ENCODE measurements at places on chromosomes 4 and X.
A peak's percentile ranks its signal among the peaks of the same experiment; 100 is the strongest.

GRCh38 chr4:86961605-86962295, 26.9 kb downstream of the AFF1 start:
- peak; percentile 42 for DNase-seq

DNA sequence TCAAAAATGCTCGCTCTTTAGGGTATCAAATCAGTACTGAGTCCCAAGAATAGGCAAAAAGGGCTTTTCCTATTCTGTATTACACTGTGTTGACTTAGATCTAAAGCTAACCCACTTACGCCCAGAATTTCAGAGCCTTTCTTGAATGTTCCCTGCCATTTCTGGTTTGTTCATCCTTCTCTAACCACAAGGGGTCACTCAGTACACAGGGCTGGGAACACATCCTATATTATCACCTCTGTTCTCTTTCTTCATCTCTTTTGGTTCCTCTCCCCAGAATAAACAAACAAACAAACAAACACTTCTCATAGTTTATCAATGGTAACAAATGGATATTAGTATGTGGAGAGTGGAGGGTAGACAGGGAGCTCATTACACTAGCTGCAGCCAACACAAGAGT, 25.5 kb upstream of the MORC4 start:
- no peak for DNase-seq

GRCh38 chr4:72011906-72012305, 19.9 kb upstream of the NPFFR2 start:
- DNase-seq = no peak

GRCh38 chrX:22325096-22325495, 52.4 kb downstream of the CBLL2 start:
- DNase-seq = no peak

DNA sequence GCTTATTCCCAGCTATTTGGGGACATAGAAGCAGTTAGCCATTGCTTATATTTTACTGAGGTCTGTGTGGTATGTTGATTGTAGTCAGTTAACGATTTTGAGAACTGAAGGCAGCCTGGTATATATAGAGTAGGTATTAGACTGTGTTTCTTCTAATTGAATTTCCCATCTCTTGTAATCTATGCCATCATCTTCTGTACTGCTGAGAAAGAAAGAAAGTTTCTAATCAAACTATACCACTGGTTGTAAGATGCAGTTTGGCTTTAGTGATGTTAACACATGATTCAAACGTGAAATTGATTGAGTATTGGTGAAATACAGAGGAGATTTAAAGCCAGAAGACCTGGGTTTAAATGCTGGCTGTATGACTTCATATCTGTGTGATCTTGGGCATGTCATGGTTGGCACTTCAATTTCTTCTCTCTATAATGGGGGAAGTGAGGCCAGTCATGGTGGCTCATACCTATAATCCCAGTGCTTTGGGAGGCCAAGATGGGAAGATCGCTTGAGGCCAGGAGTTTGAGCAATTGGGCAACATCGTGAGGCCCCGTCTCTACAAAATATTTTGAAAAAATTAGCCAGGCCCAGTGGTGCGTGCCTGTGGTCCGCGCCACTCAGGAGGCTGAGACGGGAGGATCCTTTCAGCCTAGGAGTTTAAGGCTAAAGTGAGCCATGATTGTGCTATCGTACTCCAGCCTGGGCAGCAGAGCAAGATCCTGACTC, 11.6 kb downstream of the HTT start:
- no peak for DNase-seq

GRCh38 chr4:81531410-81531809, 59.7 kb upstream of the RASGEF1B start:
- no peak for DNase-seq

DNA sequence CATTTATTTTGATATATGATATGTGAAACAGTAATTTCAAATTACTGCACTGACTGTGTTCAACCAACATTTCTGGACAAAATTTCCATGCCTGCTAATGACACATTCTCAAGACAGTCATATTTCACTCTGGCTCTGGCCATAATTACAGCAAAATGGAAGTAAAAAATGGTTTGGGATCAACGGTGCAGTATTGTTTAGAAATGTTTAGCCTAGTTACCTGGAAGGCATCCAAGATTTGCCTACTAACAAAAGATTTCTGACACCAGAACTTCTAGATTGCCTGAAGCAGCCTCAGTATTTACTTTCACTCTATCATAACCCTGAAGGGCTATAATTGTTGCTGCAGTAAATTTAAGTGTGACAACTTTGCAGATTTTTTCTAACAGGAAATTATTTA, 416.3 kb downstream of the PCDH10 start:
- no peak for DNase-seq

DNA sequence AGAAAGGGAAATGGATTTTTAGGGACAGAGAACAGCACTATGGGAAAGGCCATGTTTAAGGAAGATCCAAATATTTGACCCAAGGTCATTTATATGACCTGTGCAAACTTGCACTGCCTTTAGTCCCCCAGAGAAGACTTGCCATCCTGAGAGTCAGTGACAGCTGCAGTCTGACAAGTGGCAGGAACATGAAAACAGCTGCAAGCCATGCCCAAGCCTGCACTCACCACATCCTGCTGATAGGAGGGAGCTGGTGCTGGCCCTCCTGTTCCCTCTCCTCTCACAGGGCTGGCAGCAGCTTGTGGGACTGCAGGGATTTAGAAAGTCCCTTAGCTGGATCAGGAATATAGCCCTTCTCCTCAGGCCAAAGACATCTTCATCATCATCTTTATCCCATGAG, 187.7 kb downstream of the RAP1GDS1 start:
- DNase-seq = peak; percentile 71

DNA sequence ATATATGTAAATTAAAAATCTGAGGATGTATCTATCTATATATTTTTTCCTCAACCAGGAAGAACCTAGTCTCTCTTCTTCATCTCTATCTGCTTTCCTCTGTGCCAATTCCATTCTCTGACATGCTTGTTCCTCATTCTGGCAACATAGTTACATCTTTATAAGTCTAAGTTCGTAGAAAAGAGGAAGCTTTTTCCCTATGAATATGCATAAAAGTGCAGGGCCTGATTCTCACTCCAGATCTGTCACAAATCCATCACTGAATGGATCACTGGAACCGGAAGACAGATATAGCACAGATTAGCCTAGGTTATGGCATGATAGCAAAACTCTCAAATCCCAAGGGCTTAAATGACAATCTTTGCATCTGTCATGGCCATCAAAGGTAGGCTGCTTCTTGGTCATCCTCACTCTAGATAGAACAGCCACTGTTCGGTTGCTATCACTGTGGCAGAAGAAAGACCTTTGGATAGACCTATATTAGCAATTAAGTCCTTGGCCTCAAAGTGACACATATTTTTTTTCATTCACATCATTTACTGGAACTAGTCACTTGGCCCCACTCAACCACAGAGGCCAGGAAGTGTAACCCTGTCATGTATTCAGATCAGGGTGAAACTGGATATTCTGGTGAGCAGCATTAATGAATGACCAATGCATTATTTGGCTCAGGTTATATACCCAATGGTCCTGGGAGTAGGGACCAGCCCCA, 22.2 kb downstream of the DTHD1 start:
- no peak for DNase-seq

- peak; percentile 33 for DNase-seq
These were observed 52.5 kb downstream of the LINC00632 start for GRCh38 chrX:140762061-140762460.

- no peak for DNase-seq
These were observed 6.7 kb downstream of the NUP62CL start for GRCh38 chrX:107199491-107199890.

- no peak for DNase-seq
These were observed 44.2 kb downstream of the EIF2S3 start for GRCh38 chrX:24098932-24099331.

GRCh38 chr4:38920677-38921076, 53.1 kb downstream of the FAM114A1 start:
- DNase-seq = no peak

- DNase-seq = no peak
These were observed 78.0 kb downstream of the NSUN7 start for GRCh38 chr4:40827758-40828157.

GRCh38 chr4:81355136-81355535, 116.6 kb downstream of the RASGEF1B start:
- no peak for DNase-seq

DNA sequence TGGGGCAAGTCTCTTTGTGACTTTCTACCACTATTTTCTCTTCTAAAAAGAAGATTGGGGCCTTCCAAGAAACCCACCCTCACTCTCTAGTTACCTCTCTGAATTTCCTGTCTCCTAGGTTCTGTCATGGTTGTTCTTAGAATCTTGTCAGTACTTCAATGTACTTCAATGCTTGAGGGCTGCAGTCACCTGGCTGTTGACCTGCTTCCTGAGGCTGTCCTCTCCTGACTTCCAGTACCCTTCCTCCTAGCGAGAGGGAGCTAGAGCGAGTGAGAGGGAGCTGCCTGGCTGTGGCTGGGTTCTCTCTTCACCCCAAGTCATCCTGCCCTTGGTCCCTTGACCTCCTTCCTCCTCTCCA, 17.7 kb downstream of the CD99L2 start:
- DNase-seq = peak; percentile 47

- DNase-seq = no peak
These were observed 257.9 kb downstream of the PCDH18 start for GRCh38 chr4:137274404-137274803.

DNA sequence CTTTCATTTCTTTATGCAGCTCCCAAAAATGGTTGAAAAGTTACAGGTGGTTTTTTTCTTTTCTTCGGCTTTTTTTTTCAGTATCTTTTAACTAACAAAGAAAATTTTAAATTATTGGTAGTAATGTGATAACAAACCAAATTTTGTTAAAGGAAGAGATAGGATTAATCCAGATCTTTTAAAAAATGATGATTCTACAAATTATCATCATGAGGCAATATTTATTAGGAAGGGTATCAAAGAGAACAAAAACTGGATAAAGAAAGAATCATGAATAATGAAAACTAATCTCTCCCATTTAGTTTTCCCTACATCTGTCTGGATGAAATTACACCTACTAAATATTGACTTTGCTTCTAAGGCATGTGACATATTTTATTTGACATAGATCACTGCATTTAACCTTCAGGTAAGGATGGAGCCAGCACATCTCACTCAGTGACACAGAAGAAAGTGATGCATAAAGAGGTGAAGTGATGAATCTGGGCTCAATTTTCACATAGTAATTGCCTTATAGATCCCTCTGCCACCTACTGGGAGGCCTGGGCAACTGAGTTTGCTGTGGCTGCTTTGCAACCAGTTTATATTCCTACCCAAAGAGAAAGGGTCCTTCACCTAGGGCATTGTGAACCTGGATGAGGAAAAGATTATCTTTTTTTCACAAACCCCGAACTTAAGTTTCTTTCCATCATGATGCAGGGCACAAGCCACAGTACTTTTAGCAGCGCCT, 155.6 kb downstream of the HNRNPD start:
- no peak for DNase-seq

GRCh38 chr4:147366164-147366563, 114.7 kb upstream of the EDNRA start:
- DNase-seq = no peak

- DNase-seq = no peak
These were observed 18.8 kb upstream of the MXD4 start for GRCh38 chr4:2280531-2281300.

All from activated CD8-positive, alpha-beta T cell treated with anti-CD3 and anti-CD28 coated beads, Interleukin-2, amount 10 ng/mL, durations not matched to agents 7 days and 5 days (primary cell).